ENCODE measurements at places on chromosomes 1 and 21. TPM values are rescaled to one million over a fixed set of nuclear protein-coding genes. Genes with fewer than 3 reads are reported as not detected.

DNA sequence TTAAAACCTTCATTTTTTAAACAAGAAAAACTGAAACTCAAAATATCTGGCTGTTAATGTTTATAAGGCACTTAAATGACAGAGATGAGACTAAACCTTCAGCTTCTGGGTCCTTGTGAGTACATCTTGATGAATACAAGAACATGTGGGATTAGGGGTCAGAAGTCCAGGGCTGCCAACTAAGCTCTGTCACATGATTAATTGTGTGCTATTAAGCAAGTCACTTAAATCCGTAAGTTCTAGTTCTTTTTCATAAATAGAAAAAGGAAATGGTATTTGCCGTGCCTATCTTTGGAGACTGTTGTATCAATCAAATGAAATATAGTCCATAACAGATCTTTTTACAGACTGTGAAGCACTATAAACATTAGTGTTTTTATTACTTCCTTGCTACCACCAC lies 43.2 kb upstream of the KCTD3 start:
- peak; percentile 52 for DNase-seq

- no peak for DNase-seq
Measured at GRCh38 chr1:41640141-41640751, 155.8 kb upstream of the EDN2 start.

DNA sequence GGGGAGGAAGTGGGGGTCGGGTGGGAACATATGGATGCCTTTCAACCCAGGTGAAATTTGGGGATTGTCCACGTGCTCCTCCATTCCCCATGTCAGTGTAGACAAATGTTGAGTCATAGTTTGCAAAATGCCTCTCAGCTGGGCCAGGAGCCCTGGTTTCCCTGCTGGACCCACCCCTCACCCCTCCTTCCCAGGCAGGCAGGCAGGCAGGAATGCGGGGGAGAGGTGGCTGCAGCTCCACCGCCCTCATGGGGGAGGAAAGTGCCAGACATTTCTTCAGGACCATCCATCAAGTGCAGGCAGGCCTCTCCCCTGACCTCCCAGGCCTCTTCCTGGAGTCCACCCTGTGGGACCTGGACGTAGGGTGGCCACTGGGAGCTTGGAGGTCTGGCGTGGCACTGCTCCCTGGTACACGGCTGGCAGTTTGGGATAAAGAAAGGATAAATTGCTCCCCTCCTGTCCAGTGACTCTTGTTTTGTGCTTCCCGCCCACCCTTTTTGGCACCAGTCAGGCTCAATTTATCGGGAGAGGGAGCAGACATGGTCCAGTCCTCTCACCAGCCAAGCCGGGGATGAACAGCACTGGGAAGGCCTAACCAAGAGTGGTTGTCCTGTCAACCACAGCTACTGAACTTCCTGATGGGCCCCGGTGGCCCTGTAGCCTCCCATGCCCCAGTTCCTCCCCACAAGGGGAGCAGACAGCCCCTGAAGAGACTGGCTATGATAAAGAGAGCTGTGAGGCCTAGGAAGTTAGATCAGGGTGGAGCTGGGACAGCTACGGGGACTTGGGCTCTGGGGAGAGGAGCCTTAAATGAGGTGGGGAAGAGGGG lies 18.9 kb downstream of the NPR1 start:
- peak; percentile 41 for DNase-seq

The CACNA1S gene
- not detected for total RNA-seq

DNA sequence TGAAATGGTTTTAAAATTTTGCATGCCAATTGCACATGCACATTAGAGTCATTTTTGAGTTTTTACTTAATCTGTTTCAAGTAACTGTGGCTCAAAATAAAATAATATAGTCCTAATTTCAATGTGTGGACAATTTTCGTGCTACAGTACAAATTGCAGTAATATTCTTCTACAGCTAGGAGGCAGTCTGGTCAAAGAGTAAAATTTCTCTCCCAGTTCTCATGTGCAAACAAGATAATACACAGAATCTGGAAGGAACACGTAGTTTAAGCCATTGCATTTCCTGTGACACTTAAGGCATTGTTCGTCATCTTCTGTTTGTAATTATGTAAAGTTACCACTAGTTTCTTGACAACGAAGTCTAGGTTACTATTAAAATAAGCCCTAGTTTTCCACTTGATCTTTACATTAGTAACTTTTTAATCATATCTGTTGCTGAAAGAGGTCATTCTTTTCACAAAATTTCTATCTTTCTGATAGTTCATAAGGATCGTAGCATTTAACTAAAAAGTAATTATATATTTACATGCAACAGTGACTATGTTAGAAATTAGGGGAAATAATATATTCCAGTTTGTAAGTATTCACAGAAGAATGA lies 28.9 kb downstream of the ODR4 start:
- DNase-seq, result peak; percentile 47

GRCh38 chr1:156489166-156489934 lies 11.2 kb downstream of the MEF2D start:
- DNase-seq, result peak; percentile 38

The RIMKLA gene
- total RNA-seq, result 1.1 TPM

- DNase-seq, result no peak
Measured at GRCh38 chr1:43034195-43034658, 75.6 kb upstream of the SLC2A1 start.

DNA sequence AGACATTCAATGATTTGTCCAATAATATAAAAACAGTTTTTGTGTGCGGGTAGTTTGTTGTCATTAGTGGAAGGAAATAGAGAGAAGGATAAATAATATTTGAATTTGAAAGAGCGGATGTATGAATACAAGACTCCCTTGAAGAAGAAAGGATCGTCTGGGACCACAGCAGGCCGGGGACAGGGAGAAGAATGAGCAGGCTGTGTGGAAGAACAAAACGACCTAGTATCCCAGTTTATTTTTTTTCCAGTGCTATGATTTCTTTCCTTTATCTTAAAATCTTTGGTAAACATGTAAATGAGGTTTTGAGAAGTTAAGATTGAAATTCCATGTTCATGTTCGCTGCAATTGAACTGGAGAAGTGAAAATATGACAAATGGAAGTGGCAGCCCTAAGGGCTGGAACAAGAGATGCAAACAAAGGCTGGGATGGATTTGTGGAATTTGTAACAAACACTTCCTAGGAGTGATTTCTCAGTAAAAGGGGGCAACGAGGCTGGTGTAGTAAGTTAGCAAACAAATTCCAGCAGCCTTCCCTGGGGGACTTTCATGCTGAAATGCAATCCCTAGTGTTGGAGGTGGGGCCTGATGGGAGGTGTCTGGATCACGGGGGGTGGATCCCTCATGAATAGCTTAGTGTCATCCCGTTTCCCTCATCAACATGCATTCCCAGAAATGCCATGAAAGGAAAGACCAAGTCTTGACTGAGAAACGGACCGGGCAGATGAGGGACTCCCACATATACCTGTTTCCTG lies 10.2 kb upstream of the IFI16 start:
- DNase-seq, result peak; percentile 87

The FTCD gene
- total RNA-seq, result 25.8 TPM

The MYOG gene
- not detected for total RNA-seq

- DNase-seq, result no peak
Measured at GRCh38 chr1:10189659-10190058, 20.7 kb upstream of the KIF1B start.

- no peak for DNase-seq
Measured at GRCh38 chr1:37596182-37596667, 488 bp upstream of the GNL2 start.

The OR2T33 gene
- not detected for total RNA-seq

DNA sequence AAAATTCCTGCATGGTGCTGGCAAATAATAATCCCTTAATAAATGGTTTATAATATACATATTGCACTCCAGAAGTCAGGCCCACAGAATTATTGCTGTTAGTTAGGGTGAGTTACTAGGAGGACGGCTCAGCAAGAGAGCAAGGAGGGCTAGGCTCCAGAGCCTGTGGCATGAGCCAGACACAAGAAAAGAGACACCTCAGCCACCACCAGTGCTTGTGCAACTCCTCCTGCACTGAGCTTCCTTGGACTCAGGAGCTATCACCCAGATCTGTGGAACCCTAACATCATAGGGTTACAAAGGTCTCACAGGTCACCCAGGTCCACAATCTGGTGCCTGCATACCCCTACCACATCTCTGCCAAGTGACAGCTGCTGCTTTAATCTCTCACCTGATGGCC lies 12.8 kb upstream of the LRRC8D start:
- DNase-seq, result no peak

The CLCNKA gene
- total RNA-seq, result 1.3 TPM

DNA sequence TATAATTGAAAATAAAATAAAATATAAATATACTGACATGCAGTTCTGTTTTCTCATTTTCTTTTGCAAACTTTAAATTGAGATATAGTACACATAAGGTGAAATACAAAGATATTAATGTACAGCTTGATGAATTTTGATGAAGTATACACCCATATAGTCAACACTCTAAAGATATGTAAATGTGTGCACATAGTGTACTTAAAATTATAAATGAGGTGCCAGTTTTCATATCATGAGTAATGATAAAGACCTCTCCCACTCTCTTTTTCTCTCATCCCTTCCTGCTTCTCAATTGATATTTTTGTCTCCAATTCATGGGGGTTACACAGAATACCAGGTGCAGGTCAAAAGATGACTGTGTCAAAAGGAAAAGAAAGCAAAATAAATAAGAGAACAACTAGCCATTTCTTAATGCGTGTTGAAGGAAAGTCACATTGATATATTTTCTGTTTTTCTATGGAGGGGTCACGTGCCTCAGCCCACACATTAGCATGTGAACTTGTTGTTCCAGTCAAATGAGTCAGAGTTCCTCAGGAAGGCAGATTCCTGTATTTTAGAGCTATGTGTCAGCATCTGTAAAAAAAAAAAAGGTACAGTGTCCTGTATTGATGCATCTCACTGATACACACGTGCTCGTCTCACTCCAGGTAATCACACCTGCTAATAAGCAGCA lies 64.3 kb upstream of the HOOK1 start:
- DNase-seq, result peak; percentile 71

The CLCA4 gene
- total RNA-seq, result 0.07 TPM

DNA sequence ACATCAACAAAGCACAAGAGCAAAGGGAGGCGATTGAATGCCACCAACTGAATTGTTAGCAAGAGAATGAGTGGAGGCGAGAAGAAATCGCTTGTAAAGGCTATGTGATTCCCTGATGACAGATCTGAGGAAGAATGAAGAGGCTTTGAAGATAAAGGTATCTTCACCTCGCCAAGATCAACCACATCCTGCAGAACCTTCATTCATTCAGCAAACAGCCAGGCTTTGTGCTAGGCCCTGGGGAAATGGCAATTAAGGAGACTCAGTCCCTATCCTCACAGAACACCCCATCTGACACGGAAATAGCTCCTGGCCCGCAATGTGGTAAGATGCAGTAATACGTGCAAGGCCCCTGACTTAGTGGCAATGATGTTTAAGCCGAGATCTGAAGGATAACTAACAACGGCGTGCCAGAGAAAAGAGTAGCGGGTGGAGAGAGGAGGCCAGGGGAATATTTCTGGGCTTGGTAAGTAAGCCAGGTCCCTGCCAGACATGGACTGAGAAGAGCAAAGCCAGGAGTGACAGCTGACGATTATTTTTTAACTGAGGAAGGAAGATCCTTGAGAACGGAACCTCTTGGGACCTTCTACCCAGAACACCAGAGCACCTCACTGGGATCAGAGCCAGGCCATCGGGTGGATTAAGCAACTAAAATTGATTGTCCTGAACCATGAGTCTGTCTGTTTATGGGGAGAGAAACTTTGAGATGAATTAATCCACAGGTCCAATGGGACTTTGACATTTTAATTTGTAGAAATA lies 4.6 kb upstream of the VSIG8 start:
- no peak for DNase-seq

The CRP gene
- not detected for total RNA-seq

GRCh38 chr1:27233667-27234048 lies 774 bp upstream of the WDTC1 start:
- DNase-seq, result no peak

DNA sequence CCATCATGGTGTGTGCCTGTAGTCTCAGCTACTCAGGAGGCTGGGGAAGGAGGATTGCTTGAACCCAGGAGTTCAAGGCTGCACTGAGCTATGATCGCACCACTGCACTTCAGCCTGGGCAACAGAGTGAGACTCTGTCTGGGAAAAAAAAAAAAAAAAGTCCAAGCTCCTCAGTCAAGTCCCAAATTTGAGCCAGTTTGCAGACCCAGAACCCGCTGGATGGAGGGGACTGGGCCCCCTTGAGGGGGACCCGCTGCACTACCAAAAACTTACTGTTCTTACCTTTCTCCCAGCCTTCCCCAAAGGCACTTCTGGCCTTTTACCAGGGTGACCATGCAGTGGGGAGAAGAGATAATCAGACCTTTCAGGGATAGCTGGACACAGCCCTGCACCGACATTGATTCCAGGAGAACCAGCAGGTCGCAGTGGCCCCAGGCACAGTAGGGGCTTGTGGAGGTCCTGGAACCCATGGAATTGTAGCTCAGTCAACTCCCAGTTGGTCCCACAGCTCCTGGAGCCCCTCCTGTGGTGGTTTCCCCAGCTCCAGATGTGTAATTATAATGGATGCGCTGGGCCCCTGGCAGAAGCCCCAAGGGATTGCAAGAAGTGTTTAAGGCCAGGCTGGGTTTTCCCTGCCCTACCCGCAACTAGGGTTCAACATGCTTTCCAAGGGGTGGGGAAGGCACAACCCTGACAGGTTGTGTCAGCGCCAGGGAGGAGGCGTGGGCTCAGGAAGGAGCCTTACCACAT lies 4.1 kb upstream of the WNT9A start:
- no peak for DNase-seq

The FALEC gene
- not detected for total RNA-seq

DNA sequence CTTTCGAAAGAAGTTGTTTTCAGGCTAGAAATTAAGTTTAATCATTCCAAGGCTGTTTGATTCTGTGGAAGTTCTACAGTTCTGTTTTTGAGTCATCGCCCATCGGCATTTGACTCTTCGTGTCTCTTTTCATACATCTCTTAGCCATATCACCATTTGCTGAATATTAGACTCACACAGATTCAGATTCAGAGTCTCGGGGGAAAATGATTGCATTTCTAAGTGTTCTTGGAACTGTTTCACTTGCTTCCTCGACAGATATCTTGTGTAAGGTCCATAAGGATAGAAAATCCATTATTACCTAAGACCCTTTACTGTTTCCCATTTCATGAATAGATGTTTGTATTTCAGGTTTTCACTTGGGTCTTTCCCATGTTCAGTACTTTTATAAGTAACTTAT lies 237.0 kb upstream of the SGIP1 start:
- no peak for DNase-seq

DNA sequence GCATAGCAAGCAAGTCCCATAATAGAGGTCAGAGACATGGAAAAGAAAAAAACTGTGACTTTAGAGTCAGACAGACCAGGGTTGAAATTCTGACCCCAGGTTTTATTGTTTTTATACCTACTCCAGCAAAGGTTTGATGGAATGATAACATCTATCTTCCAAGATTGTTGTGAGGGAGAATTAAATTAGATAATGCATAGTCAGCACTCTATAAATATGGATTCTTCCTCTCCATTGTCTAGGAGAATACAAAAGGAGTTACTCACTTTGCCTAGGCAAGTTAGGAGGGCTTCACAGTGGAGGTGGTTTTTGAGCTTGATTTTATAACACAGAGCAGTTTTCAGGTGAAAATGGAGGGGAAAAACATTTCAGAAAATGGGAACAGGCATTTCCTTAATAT lies 46.9 kb downstream of the KIRREL1 start:
- no peak for DNase-seq

GRCh38 chr1:118947790-118948189 lies 40.4 kb downstream of the TBX15 start:
- no peak for DNase-seq

Data from hepatocyte (in vitro differentiated cells).